ENCODE measurements at places on chromosomes 16 and 17.
A peak's percentile ranks its signal among the peaks of the same experiment; 100 is the strongest.

DNA sequence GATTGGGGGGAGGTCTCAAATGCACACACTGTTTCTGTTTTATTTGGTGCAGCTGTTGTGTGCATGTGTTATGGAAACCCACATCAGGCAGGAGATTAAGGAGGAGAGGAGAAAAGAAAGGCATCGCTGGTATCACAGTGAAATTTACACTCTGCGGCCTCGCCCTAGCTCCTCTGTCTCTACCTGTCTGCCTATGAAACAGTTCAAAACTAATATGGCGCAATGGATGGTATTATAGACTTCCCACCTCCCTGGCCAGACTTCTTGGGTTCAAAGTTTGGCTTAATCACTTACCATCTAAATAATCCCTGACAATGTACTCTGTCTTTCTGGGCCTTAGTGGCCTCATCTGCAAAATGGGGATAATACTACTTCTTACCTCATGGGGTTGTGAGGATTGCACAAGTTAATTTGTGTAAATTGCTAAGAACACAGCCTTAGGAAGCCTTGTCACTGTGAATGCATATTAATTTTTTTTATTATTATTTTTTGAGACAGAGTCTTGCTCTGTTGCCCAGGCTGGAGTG is 1.4 kb upstream of the ABCC1 start:
- no peak for DNase-seq

- no peak for DNase-seq
Observed at GRCh38 chr17:83054518-83055125, 24.8 kb upstream of the METRNL start.

GRCh38 chr17:36089339-36089865 is 541 bp downstream of the CCL3 start:
- no peak for DNase-seq

- DNase-seq = no peak
Observed at GRCh38 chr16:54284931-54285413, 1.6 kb downstream of the IRX3 start.

- no peak for DNase-seq
Observed at GRCh38 chr17:78986649-78987328, 7.1 kb upstream of the LGALS3BP start.

DNA sequence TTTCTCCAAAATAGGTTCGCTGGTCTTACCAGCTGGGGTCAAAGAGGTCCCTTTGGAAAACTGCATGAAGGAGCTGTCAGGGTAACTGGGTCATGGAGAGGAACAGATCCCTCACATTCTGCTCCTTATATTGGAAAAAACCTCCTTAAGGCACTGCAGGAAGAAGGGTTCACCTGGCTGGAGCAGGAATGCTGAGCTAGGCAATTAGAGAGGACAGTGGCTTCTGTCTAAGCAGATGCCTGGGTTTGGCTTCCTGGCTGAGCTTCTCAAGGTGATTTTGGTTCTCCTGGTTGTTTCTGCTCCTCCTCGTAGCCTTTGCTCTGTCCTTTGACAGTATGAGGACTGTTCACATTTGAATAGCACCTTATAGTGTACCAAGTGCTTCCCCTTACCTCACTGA is 19.6 kb downstream of the ITGB3 start:
- DNase-seq = no peak

GRCh38 chr16:50603206-50604064 is 55.2 kb downstream of the NKD1 start:
- no peak for DNase-seq

GRCh38 chr17:80068301-80069222 is 32.1 kb downstream of the CCDC40 start:
- DNase-seq = peak; percentile 26

DNA sequence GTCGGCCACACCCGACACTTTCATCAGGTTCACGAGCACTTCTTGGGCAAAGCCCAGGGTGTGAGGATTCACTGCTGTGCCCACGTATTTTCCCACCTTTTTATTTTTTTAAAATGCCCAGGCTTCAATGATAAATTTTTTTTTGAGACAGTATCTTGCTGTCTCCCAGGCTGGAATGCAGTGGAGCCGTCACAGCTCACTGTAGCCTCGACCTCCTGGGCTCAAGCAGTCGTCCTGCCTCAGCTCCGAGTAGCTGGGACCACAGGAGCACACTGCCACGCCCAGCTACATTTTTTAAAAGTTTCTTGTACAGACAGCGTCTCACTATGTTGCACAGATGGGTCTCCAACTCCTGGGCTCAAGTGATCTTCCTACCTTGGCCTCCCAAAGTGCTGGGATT is 17.8 kb downstream of the UTS2R start:
- DNase-seq = no peak

GRCh38 chr16:27113341-27113841 is 46.7 kb downstream of the C16orf82 start:
- no peak for DNase-seq

DNA sequence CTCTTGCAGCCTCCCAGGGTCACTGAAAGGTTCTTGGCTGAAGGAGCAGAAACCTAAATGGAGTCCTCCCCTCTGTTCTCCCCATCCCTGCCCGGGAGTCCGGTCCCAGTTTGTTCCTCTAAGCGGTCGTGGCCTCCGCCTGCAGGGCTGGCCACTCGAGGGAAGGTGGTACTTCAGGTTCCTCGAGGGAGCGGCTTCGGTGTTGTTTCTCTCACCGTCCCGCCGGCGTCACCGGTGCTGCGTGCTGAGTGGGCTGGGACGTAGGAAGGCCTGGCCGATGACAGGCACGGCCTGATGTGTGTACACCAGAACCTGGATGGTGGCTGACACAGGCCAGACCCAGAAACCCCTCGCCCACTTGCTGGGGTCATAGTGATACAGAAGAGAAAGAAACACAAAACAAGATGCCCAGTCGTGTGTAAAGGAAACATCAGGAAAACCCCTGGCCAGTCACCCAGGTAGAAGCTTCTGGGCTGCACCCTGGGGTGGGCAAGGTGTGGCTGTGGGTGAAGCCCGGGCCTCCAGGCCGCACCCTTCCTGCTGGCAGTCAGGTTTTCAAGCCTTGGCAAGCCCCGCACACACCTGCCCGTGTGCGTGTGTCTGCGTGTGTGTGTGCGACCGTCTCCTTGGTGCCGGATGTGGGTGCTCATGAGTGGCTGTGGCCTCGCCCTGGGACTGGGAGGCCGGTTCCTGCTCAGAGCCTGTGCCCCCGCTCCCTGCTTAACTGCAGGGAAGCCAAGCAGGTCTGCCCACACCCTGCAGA is 52.0 kb downstream of the BAIAP2 start:
- no peak for DNase-seq

DNA sequence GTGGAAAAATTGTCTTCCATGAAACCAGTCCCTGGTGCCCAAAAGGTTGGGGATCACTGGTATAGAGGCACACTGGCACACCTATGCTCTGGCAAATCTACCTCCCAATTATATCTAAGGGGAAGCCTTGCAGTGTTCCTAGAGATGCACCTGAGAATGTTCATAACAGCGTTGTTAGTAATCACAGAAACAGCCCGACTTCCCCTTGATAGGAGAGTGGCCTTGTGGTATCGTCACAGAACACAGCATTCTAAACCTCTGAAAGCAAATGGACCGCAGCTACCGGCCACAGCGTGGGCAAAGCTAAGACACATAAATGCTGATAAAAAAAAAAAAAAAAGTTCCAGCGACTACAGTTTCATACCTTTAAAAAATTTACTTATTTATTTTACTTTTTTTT is 39.1 kb upstream of the ADGRG1 start:
- DNase-seq = no peak

GRCh38 chr16:72848028-72848400 is 199.9 kb downstream of the ZFHX3 start:
- DNase-seq = no peak

- no peak for DNase-seq
Observed at GRCh38 chr17:15966183-15966878, 21.4 kb downstream of the ADORA2B start.

DNA sequence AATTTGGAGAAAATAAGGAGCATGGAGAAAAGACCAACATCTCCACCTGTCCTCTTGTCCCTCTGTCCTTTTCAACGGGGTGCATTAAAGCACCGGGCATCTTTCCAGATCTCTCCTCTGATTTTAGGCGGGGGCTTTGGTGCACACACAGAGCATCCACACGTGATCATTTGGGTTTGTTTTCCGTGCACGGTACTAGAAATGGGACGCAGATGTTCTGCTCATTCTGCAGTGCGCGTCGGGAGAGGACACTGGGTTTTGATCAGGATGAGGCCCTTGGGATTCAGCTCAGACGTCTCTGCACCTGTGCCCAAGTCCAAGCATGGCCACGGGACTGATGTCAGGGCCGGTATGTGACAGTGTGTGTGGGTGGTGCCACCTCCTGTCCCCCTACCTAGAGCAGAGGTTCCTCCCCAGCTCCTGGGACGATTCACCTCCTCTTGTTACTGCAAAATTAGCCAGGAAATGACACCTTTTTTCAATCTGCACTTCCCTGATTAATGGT is 31.9 kb downstream of the PDIA2 start:
- no peak for DNase-seq

GRCh38 chr17:9022573-9023391 is 1.5 kb downstream of the NTN1 start:
- no peak for DNase-seq

DNA sequence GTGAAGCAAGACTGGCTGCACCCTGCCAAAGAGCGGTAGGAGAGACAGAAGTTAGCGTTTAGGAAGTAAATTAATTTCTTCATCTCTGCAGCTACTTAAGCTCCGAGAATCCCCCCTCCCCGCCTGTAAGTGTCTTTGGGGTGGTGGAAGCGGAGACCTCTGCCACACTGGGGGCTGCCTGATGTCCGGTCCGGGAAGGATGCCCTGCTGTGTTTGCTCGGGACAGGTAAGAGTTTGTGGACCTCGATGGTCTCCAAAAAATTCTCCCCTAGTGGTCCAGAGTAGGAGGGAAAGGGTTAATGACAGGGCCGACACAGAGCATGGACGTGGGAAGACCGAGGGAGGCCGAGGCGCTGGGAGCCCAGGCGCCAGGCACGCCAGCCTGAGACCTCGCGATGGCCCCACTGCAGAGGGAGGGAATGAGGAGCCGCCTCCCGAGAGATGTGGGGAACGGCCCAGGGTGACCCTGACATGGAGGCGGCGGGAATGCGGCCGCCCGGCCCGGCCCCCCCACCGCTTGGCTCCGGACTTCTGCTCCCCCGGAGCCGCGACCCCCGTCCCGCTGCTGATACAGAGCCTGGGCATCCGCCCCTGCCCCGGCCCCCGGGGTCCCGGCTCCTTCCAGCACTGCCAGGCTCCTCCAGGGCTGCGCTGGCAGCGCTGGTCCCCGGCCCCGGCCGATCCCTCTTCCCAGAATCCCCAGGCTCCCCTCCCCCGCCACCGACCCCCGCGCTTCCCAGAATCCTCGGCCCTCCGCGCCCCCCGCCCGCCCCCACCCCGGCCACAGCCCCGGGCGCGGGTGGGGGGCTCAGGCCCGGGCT is 680 bp downstream of the ZNF629 start:
- peak; percentile 86 for DNase-seq

DNA sequence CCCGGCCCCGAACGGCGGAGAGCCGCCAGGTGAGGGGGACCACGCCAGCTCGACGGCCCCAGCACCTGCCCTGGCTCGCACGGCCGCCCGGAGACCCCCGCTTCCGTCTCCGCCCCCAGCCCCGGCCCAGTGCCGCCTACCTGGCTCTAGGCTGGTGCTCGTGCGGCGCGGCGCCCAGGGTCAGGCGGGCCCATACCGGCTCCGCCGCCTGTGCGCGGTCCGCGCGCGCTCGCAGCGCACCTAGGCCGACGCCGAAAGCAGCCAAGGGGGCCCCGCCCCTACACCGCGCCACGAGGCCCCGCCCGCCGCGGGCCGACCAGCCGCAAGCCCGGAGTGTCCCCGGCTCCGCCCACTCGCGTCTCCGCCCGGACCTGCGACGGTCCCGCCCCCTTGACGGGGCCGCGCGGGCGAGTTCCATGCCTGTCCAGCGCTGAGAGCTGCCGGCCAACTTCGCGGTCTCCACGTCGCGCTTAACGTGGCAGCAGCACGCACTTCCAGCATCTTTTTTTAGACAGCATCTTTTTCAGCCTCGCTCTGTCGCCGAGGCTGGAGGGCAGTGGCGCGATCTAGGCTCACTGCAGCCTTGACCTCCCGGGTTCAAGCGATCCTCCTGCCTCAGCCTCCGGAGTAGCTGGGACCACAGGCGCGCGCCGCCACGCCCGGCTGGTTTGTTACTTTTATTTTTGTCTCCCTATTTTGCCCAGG is at the start of gene SLC25A39:
Gene SLC25A39, minus strand, starts transcription at position 253 of the 705 bp plus-strand sequence. CDS start 1,261 bp downstream, outside the sequence.
- peak; percentile 92 for DNase-seq

- no peak for DNase-seq
Observed at GRCh38 chr17:49918591-49918990, 50.4 kb upstream of the DLX4 start.

- DNase-seq = no peak
Observed at GRCh38 chr17:39612291-39612894, 4.7 kb upstream of the NEUROD2 start.

DNA sequence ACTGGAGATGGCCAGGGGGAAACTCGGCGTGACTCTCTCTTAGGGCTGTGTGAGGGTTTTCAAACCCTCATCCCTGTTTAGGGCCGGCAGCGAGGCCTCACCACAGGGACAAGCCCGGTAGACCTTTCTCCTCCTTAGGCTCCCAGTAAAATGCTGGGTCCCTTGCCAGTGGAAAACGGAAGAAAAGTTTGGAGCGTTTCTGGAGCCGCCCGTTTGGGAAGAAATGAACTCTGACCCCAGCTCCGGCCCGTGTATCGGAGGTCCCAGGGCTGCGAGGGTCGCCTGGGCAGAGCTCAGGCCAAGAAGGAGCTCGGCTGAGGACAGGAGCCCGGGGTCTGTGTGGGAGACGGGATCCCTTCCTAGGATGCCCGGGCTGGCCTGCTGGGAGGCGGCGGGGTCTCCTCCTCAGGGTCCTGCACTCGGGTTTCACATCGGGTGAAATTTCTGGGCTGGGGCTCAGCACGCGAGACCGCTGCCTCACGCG is 23.2 kb downstream of the ZNF213 start:
- no peak for DNase-seq

GRCh38 chr17:78974635-78975591 is 4.8 kb downstream of the LGALS3BP start:
- DNase-seq = peak; percentile 52

DNA sequence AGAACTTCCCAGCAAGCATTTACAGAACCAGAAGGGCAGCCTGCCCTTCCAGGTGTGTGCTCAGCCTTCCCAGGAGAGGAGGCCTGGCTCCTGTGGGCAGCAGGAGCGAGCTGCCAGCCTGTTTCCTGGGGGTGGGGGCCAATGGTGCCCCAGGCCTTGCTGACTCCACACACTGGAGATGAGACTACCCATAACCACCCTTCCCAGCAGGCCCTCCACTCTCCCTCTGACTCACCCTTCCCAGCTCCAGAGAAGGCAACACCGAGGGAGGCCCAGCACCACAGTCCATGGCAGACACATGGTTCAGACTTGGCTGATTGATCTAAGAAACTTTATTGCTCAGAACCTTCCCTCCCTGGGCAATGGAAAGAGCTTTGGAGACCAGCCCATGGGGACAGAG is 1.8 kb upstream of the PRSS53 start:
- DNase-seq = no peak
